Endothelial cell of umbilical vein (primary cell): ENCODE measurements at places on chromosomes 13 and 19. TPM values are rescaled to one million over a fixed set of nuclear protein-coding genes. Genes with fewer than 3 reads are reported as not detected.

Gene MAB21L1
- not detected in 2 replicates for total RNA-seq

Gene SULT2B1
- not detected in 2 replicates for total RNA-seq

Gene NXNL1
- not detected in 2 replicates for total RNA-seq

- DNase-seq = no peak
Observed at GRCh38 chr19:6773323-6773931, 919 bp downstream of the VAV1 start.

GRCh38 chr19:41449079-41449864, 6.3 kb downstream of the ERICH4 start:
- peak; percentile 84 for DNase-seq

DNA sequence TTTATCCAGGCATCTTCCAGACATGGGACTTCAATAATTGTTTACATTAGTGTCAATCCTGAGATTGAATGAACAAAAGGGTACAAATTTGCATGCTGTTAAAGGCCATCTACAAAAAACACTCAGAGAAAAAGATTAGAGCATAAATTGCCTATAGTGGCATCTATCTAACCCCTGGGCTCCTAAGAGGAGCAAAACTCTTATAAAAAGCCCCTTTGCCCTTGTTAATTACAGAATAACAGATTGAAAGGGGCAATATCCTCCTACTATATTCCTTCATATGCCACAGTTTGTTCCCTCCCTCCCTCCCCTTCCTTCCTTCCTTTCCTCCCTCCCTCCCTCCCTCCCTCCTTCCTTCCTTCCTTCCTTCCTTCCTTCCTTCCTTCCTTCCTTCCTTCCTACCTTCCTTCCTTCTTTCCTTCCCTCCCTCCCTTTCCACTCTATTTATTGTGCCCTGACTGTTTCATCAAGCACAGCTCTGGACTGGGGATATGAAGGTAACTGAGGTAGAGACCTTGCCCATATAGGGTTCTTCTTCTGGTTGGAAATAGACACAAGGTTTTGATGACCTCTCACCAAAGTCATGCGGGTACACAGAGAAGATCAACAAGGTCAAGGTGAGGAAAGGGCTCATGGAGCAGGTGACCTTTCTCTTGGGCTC, 49.5 kb downstream of the PCDH8 start:
- DNase-seq = no peak

DNA sequence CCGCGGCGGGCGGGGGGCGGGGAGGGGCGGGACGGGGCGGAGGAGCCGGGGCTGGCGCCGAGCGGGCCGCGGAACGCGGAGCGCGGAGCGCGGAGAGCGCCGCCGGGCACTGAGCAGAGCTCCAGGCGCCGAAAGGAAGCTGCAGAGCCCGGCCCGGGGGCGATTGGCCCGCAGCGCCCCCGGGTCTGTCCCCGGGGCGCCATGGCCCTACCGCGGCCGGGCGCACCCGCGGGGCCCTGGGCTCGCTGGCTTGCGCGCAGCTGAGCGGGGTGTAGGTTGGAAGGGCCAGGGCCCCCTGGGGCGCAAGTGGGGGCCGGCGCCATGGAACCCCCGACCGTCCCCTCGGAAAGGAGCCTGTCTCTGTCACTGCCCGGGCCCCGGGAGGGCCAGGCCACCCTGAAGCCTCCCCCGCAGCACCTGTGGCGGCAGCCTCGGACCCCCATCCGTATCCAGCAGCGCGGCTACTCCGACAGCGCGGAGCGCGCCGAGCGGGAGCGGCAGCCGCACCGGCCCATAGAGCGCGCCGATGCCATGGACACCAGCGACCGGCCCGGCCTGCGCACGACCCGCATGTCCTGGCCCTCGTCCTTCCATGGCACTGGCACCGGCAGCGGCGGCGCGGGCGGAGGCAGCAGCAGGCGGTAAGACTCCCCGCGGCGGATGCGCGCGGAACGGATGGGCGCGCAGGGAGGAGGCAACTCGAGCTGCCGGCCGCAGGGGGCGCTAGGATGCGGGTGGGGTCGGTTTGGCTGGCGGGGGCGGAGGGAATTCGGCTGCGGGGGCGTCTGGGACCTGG, at the start of gene PDE4A:
PDE4A (plus strand) TSS at position 95 of the 796 bp plus-strand sequence; CDS start at position 322, 227 bp downstream.
- DNase-seq = no peak
